ENCODE measurements at places on chromosomes 3 and 15.

DNA sequence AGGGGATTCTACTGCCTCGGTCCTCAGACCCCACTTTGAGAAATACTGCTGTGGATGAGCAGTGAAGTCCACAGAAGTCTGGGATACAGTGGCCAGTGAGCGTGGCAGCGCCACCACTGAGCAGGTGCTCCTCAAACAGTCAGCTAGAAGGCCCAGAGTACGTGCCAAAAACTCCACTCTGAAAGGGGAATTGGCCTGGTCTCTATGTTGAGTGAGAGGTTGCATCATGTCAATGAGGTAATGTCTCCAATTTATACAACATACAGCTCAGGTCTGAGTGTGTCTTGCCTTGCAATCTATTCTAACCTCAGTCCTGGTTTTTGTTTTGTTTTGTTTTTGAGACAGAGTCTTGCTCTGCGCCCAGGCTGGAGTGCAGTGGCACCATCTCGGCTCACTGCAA lies 53.3 kb upstream of the ETV5 start:
- no peak for DNase-seq

- no peak for DNase-seq
These were observed 13.6 kb upstream of the ONECUT1 start for GRCh38 chr15:52803467-52804306.

DNA sequence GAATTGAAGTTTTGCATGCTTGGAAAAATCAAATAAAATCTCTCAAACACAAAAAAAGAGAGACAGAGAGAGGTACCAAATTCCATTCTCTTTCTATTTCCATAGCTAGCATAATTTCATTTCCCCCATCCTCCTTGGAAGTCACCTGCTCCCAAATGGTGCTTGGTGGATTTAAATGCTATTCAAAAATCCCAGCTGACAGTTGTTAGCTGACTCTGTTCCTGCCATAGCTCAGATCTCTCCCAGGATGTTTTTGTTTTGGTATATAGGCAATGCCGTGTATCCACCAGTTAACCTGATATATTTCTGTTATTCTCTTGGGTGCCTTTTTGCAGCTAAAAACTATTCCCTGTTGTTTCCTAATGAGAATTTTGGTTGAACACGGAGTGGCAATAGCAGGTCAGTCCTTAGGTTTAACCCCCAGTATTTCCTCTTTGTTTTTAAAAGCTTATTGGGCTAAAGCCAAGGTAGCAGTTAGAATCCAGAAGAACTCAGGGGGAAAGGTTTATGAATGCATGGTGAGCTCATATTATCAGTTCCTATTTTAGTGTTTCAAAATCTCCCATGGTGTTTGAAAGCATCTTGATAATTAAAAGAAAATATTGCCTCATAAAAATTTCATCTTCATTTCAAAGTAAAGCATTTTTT lies 240.0 kb upstream of the GBE1 start:
- no peak for DNase-seq

DNA sequence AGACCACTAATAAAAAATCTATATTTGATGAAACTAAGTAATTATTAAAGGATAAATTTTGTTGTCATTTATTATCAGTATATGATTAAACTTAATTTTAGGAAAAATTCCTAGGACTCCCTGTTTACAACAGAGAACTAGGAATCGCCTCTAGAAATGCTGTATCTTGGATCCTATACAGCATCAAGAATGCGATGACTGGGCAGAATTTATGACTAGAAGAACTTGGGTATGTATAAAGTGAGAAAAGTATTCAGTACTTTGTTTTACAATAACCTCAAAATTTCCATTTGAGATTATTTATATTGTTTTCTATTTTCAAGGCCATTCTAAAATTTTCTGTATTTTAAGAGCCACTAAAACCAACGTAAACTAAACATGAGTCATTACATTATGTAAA lies 82.3 kb upstream of the AGTR1 start:
- DNase-seq, result no peak

GRCh38 chr3:52262447-52262846 lies 16.0 kb downstream of the WDR82 start:
- no peak for DNase-seq

GRCh38 chr3:66396161-66396760 lies 104.6 kb downstream of the LRIG1 start:
- no peak for DNase-seq

DNA sequence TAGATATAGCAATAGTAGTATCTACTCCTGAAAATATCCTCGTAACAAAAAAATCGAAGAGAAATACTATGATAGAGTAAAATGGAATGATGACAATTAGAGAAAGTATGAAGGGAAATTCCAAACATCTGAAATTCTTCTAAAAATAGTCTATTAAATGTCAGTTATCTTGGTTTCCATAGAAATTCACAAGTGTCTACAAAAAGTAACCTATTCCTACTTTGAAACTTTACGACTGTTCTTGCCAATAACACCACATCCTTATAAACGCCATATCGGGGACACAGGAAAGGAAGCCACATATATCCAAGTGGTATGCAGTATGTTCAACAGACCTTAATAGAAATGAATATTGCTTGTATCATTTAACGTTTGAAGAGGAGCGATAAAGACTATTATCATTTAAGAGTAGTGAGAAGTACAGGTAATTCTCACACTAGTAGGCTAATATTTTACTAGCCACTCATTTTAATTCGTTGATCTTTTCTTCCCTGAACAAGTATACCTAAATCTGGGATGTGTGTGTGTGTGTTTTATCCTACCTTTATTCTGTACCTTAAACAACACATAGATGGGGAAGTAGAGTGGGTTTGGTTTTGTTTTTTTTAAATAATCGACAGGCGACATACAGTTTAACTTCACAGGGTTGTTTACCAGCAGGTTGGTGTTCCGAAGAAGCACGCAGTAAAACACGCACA lies 1.2 kb downstream of the GPR176 start:
- no peak for DNase-seq

GRCh38 chr15:99566157-99566897 lies 543 bp downstream of the MEF2A start:
- DNase-seq, result peak; percentile 29

DNA sequence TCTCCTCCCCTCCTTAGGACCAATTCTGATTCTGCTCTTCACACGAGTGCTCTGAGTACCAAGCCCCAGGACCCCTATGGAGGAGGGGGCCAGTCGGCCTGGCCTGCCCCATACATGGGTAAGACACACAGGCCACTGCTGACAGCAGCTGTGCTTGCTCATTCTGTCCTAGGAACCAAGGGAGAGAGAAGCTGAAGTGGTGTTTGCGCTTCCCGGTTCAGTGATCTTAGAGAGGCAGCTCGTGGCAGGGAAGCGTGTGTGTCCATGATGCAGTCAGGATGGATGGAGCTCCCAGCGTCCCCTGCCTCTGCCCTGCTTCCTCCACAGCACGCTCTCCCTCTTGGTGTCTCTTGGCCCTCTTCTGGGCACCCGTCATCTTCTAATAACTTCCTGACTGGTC lies 77.6 kb downstream of the CRTC3 start:
- no peak for DNase-seq

DNA sequence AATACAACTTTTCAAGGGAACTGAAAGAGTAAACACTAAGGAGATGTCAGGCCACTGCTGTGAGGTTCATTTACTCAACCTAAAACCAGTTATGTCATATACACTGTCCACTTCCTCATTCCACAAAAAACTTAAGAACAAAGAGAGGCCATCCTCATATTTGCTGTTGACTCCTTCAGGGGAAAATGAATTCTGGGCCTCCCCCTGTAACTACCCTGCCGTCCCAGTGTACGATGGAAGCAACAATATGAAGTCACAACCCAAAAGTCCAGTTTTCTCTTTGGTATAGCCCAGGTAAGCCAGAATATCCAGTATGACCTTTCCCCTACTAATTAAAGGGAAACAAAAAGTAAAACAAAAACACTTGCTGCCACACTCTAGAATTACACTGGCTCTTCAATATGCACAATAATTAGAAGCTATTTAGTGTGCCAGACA lies 16.2 kb downstream of the CEP152 start:
- DNase-seq, result no peak

GRCh38 chr15:93035953-93036810 lies 52.8 kb downstream of the RGMA start:
- DNase-seq, result peak; percentile 49

DNA sequence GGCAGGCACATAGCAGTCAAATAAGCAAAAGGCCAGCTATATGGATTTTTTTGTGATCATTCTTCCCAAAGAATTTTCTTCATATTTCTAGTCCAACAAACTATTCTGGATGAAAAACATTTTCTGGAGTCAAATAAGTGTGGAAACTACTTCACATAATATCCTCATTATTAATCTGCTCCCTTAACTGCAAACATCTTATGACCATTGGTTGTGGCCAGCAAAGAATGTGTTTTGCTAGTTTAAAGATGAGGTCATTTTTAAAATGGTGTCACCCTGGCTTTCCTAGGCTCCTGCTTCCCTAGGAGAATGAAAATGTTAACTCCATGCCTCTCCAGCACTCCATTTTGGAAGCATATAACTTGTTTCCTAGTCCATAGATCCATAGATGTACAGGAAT lies 118.8 kb downstream of the SST start:
- no peak for DNase-seq

- DNase-seq, result no peak
These were observed 2.9 kb downstream of the FOXL2 start for GRCh38 chr3:138943724-138944653.
